ENCODE measurements at places on chromosomes 7 and 10. TPM values are rescaled to one million over a fixed set of nuclear protein-coding genes. Genes with fewer than 3 reads are reported as not detected.

DNA sequence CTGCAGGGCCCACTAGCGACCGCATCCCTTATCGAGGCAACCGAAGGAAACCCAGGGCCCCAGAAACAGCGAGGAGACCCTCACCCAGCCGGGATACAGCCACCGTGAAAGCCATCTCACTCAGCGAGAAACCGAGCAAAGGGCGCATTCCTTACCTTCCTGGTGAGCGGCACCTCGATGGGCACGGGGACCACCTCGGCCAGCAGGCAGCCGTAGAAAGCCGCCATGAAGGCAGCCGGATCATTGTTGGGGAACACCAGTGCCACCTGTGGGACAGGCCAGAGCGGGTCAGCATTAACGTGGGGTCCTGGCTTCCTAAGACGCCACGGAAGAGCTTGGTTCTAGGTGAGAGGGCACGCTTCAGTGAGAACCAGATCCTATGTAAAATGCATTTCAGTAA, 263.7 kb downstream of the ZMYND11 start:
- DNase-seq = no peak

Gene MRPL43
- 64.0 TPM for total RNA-seq

GRCh38 chr10:109067031-109067430, 856.3 kb downstream of the XPNPEP1 start:
- DNase-seq = no peak

Gene FKBP14
- total RNA-seq = 21.3 TPM

DNA sequence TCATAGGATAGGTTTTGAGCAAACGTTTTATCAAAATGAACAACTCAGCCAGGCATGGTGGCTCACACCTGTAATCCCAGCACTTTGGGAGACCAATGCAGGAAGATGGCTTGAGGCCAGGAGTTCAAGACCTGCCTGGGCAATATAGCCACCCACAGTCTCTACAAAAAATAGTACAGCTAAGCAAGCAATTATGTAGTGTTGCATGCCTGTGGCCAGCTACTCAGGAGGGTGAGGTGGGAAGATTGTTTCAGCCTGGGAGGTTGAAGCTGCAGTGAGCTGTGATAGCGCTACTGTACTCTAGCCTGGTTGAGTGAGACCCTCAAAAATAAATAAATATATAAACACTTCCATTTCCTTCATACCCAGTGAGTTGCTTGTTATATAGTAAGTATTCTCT, 67.1 kb downstream of the LSMEM1 start:
- DNase-seq = no peak

- no peak for DNase-seq
Observed at GRCh38 chr7:149457766-149458165, 3.1 kb downstream of the ZNF777 start.

Gene PARD3
- total RNA-seq = 51.2 TPM

Gene DNAJC2
- total RNA-seq = 36.9 TPM

GRCh38 chr7:74464931-74465886, 11.5 kb downstream of the GTF2IRD1 start:
- DNase-seq = no peak

Gene VPS37D
- total RNA-seq = 10.0 TPM

DNA sequence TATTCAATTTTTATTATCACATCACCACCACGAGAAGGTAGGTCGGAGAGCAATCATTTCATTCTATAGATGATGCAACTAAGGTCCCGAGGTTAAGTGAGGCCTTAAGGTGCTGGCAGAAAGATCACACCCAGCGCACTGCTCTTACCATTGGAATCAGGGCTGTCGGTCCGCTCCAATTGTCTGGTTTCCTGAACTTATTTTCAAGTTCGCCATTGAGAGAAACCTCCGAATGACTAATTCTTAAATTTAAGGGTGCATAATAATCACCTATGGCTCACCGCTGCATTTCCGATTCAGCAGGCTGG, 625 bp upstream of the GSTO2 start:
- DNase-seq = no peak

Gene SLC35G1
- 10.7 TPM for total RNA-seq

DNA sequence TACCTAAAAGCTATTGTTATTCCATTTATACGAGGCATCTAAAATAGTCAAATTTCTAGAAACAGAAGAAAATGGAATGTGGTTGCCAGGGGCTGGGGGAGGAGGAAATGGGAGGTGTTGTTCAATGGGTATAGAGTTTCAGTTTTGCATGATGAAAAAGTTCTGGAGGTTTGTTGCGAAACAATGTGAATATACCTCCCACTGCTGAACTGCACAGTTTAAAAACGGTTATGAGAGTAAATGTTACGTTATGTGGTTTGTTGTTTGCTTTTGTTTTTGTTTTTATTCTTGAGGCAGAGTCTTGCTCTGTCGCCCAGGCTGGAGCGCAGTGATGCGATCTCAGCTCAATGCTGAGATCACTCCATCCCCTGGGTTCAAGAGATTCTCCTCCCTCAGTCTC, 64.9 kb upstream of the NRBF2 start:
- no peak for DNase-seq

DNA sequence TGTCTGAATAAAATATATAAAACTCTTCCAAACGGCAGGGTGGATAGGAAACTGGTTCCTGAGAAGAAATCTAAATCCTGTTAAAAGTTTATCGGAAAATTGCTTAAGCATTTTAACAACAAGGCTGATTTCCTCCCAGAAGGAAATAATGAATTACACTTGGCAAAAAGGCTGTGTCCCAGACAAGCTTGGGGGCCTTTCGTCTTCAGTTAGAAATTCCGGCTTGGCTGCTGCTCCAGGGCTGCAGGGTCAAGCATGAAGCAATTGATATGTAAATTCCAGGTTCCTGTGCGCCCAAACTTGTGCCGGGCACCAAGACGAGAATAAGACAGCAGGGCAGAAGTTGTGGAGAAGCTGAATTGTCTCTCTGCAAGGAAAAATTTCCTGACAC, 38.0 kb upstream of the LBX1 start:
- DNase-seq = no peak

GRCh38 chr7:124089621-124090020, 56.8 kb upstream of the TMEM229A start:
- no peak for DNase-seq

- no peak for DNase-seq
Observed at GRCh38 chr10:131024259-131025131, 287.0 kb downstream of the TCERG1L start.

Gene MUC12
- 7.8 TPM for total RNA-seq

GRCh38 chr7:143395187-143396149, 13.2 kb downstream of the EPHA1 start:
- DNase-seq = no peak

- peak; percentile 38 for DNase-seq
Observed at GRCh38 chr10:98074315-98074911, 44.0 kb upstream of the CRTAC1 start.

Gene C10orf143
- 2.7 TPM for total RNA-seq

DNA sequence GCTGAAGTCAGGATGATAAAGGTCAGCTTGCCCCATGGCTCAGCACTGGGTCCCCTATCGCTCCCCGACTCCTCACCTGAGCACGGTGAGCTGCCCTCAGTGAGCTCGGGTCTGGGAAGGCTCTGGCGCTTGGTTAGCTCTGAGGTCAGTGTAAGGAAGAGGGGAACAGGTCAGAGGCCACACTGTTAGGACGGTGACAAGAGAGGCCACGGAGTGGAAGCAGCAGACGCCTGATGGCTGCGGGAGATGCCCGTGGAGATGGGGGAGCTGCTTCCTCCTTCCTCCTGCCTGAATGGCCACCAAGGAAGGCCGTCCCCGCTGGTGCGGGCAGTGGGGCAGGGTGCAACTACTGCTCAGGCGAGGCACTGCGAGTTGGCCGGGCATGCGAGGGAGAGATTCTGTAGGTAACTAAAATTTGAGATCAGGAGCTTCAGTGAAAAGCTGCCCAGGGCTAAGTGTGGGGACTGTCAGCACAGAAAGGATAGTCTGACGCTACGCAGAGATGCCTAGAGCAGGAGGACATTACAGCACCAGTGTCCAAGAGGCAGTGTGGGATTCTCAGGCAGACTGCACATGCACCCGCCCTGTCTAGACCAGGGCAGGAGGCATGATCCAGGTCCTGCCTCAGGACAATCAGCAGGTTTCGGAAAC, 231.3 kb upstream of the GRB10 start:
- no peak for DNase-seq

Gene EPDR1
- 4.1 TPM for total RNA-seq

Gene LRRD1
- 0.57 TPM for total RNA-seq

DNA sequence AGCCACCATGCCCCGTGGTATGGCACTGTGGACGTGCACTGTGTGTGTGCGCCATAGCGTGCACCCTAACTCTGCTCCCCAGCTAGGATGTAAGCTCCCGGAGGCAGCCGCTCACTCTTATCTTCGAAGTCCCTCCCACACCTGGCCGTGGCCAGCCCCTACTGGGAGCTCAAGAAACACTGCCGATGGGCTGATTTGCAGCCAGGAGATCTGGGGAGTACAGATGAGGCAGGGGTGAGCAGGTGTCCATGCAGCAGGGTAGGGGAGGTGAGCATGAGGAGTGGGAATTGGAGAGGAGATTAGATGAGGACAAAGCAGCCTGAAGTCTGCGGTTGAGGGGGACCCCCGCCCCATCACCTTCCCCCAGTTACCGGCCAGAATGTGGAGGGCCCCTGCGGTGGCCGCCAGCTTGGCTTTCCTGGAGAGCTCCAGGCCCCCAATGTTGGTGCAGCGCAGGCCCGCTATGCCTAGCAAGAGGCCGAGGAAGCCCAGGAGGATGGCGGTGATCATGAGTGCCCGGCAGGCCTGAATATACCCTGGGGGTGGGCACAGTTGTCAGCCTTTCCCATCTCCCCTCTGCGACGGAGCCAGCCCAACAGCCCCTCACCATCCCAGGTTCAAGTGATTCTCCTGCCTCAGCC, 3.6 kb downstream of the CLDN15 start:
- no peak for DNase-seq

DNA sequence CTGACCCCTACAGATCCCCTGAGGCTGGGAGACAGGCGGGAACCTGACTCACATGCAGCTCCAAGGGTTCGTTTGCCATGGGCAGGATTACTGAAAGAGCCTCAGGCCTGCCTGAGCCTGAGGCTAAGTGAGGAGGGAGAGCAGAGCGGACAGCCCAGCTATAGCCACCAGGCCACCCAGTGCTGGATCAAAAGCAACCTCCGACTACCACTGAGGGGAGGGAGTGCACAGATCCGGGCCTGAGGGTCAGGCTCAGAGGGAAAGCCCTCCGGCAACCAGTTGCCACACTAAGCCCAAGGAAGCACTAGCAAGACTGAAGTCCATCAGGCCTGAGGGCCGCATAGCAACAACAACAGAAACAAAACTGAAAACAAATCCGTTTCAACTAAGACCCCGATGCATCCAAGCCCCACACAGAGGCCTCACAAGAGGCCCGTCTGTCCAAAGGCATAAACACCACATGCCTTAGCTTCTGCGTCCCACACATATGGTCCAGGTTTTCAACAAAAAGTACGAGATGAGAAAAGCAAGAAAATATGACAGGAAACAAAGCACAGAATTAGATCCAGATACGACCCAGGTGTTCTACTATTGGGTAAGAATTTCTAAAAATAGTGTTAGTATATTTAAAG, 92.5 kb upstream of the VIPR2 start:
- DNase-seq = no peak

- no peak for DNase-seq
Observed at GRCh38 chr7:17297243-17297642, 1.2 kb upstream of the AHR start.

GRCh38 chr7:132895231-132895630, 186.7 kb downstream of the CHCHD3 start:
- DNase-seq = no peak

DNA sequence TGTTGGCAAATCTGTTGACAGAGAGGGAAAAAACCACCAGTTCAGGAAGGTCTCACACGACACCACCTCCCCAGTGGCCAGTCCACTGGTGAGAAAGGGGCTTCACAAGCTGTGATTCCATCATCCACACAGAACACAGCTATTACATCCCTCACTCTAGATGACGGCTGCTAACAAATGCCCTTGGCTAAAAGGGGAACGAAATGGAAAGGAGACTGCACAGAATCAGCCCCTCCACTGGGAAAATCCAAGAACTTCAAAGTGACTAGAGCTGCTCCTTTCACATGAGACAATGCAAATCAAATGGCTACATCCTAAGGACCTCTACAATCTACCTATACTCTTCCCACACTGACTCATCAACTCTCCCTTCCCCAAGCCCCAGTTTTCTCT, 5.6 kb downstream of the PARP12 start:
- DNase-seq = no peak

Gene HMX2
- total RNA-seq = not detected

Gene RPP38
- total RNA-seq = 15.9 TPM

DNA sequence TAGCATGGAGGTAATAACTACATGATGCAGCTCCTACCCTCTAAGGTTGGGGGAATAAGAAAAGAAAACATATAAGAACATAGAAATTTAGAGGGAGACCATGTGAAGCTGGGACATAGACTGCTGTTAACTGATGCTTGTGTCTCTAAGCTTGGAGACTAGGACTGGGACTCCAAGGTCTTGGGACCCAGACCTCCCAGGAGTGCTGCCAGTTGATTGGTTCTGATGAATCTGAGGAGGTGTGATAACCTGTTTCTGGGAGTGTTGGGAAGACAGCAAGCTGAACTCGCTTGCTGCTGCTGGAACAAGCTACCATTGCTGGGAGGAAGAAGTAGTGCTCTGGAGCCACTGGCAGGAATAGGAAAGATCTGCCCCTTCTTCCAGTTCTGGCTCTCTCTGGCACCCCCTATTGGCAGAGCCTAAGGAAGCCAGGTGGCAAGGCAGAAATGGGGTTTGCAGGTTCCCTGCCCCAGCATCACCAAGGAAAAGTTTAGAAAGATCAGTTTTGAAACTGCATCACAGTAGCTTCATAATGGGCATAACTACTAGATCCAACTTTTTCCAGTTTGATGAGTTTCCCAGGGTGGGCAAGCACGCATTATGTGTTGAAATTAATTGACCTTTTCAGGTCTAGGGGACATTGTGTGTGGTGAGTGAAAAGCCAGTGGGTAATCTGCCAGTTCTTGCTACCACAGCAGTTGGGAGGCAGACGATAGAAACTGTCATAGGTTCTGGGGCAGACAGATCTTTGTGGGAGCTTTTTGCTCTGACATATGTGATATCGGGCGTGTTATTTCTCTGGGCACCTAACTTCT, 140.7 kb downstream of the SND1 start:
- peak; percentile 3 for DNase-seq

DNA sequence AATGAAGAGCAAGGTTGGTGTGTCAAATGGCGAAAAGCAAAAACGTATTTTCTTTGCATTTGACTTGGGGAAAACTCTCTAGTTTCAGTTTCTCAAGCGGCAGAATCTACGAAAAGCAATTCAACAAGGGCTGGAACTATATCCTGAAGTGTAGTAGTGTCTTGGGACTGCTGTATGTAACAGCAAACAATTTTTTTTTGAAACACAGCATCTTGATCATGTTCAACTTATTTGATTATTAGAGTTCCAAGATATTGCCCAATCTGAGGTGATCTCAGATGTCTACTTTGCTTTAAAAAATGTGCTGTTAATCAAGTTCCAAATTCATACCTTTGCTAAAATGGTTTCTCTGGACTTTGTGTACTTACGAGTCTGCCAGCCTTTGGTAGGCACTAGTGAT, 120.6 kb downstream of the ZWINT start:
- DNase-seq = no peak

GRCh38 chr10:34088208-34088794, 726.8 kb downstream of the PARD3 start:
- no peak for DNase-seq

DNA sequence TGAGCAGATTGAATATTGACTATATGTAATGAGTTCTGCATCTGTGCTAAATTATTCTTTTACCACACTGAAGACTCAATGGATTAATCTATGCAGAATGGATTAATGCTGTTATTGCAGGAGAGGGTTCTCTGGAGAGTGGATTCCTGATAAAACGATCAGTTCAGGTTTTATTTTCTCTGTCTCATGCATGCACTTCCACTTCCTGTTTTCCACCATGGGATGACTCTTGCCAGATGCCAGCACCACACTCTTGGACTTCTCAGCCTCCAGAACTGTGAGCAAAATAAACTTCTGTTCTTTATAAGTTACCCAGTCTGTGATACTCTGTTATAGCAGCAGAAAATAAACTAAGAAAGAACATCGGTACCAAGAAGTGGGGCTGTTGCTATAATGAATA, 207.5 kb downstream of the KCND2 start:
- DNase-seq = no peak
